ENCODE measurements at places on chromosomes 3 and 15.

DNA sequence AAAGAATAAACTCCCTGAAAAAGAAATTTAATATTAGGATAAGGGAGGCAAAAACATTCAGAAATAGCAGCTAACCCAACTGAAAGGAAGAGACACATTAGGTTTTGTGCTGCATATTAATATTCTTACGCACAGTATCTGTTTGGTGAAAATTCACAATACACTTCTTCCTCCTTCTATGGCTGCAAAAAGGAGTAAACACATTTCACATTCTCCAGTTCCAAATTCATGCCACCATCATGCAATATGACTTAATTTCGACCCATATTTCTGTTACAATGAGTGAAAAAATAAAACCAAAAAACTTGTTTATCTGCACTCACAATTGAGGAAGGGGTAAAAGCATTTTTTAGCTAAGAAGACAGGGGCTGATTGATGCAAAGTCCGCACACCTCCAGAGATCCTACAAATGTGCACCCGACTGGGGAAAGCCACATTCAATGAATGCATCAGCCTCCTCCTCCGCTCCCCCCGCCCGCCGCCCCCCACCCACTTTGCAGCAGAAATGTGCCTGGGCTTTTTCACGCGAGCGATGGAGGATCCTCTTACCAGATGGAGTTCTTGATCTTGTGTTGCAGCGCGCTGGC is 1.0 kb downstream of the RFX7 start:
- DNase-seq = no peak

DNA sequence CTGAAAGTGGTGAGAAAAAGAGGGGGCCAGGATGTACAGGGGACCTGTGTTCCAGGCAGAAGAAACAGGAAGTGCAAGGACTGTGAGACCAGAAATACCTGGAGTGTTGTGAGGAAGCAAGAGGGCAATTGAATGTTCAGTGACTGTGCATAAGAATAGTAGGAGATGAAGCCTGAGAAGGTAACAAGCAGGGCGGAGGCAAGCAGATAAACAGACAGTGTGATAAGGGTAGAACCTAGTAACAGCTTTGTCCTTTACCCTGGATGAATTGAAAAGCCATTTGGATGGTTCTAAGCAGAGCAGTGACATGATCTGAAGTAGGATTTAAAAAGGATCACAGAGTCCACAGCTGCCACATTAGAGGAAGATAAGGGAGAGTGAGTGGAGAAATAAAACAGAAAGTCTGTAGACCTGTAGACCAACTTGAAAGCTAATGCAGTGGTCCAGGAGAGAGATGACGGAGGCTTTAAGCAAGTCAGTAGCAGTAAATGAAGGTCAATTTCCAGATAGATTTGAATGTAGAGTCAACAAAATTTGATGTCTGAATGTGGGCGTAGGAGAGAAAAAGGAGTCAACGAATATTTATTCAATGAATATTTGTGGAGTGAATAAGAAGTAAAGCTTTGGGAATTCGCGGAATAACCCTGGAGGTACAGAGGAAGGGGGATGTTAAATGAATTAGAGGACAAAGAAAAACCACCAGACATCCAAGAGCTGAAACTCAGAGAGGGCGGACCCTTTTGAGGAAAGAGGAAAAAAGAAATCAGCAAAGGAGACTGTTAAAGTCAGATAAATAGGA is 4.2 kb upstream of the PLOD2 start:
- DNase-seq = no peak

DNA sequence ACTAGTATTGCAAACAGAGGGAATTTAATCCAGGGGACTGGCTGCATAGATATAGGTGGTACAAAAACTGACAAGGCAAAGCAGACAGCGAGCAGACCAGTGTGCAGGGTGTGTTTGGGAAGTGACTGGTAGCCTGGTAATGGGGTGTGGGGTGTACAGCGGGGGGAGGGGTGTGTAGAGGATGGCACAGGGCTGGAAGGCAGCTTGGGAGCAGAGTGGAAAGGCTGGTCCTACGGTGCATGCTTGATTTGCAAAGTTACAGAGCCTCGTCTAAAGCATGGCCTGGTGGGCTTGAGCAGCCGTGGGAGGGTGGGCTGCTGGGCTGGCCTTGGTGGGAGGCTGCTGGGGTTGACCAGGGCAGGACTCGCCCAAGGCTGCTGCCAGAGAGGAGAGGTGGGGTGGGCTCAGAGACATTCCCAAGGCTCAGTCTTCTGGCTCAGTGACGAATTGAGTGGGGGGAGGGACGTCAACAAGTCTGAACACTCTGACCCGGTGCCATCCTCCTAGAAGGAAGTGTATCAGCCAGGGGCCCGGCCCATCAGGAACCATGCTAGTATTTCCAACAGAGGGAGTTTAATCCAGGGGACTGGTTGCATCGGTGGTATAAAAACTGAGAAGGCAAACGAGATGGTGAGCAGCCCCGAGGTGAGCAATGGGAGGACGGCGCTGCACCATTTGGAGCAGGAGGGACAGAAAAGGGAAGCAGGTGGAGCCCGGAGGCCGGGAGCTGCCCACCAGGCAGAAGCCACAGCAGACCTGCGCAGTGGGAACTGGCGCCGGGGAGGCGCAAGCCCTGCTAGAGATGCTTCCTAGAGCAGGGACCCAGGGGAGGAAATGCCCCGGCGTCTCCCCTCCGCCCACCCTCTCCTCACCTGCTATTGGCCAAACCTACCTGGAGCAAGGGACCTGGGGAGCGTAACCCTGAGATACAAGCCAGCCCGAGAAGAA is 29.2 kb downstream of the CPN2 start:
- DNase-seq = no peak

- DNase-seq = no peak
These were observed 9.3 kb downstream of the COLQ start for GRCh38 chr3:15512166-15512565.

GRCh38 chr3:133970916-133971315 is 58.8 kb downstream of the SLCO2A1 start:
- DNase-seq = no peak

- no peak for DNase-seq
These were observed 56.5 kb upstream of the RASA2 start for GRCh38 chr3:141430316-141430715.

DNA sequence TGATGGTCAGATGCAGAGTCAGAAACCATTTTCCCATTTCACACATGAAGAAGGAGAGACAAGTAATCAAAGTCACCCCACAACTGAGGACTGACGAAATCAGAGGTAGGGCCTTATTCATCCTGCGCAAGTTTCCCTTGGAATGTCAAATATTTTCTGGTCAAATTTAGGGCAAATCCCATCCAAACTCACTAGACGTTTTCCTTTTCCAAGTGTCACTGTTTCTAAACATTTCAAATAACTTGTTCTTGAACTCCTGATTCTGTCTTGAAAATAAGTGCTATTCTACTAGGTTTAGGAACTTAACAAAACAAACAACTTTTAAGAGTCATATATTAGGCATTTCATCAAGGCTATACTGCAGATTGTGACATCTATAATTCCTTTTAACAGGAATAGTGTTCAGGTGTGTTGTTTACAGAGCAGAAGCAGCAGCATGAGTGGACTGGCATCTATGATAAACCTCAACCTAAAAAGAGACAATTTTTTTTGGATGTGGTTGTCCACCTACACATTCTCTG is 40.7 kb downstream of the SUMF1 start:
- DNase-seq = no peak

GRCh38 chr15:81781395-81781794 is 264.4 kb downstream of the MEX3B start:
- DNase-seq = no peak

- DNase-seq = no peak
These were observed 15.2 kb downstream of the GK5 start for GRCh38 chr3:142210144-142210543.

GRCh38 chr15:70440416-70441138 is 322.8 kb downstream of the UACA start:
- no peak for DNase-seq

- no peak for DNase-seq
These were observed 764.2 kb downstream of the NTRK3 start for GRCh38 chr15:87492321-87492720.

GRCh38 chr3:60809857-60810610 is 441.2 kb downstream of the FHIT start:
- no peak for DNase-seq

GRCh38 chr3:58169371-58169770 is 41.4 kb downstream of the DNASE1L3 start:
- DNase-seq = no peak

DNA sequence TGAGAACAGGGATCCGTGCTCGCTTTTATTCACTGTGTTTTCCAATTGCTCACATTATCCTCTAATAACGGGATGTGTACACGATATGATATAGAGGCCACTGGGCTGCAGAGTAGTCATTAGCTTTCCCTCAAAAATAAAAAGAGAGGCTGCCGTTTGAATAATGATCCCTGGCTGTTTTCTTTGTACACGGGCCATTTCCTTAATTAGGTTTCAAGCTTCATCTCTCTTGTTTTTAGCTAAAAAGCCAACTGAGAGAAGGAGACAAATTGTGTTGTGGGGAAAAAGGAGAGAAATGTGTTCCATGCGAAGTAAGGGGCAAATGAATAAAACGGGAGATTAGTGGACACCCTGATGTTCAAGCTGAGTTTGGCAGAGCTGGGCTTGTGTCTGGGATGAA is 174.2 kb downstream of the CACNA2D3 start:
- no peak for DNase-seq

DNA sequence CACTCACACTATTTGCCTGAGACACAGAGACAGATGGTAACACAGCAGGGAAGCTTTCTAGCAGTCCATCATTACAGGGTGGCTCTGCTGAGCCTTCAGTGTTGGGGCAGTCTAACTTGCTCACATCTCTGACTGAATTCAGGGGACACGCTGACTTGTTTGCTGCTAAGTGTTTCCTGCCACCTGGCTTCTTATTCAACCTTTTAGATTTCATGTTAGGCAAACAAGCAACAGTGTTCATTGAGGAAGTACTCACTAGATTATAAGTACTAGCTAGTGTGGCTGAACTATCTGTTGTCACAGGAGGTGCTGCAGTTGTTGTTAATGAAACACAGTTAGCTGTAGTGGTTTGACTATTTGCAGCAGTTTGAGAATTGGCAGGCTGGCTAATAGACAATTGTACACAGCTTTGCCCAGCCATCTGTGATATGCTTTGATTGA is 37.3 kb downstream of the USF3 start:
- no peak for DNase-seq

- no peak for DNase-seq
These were observed 551 bp downstream of the PML start for GRCh38 chr15:73994912-73995622.

DNA sequence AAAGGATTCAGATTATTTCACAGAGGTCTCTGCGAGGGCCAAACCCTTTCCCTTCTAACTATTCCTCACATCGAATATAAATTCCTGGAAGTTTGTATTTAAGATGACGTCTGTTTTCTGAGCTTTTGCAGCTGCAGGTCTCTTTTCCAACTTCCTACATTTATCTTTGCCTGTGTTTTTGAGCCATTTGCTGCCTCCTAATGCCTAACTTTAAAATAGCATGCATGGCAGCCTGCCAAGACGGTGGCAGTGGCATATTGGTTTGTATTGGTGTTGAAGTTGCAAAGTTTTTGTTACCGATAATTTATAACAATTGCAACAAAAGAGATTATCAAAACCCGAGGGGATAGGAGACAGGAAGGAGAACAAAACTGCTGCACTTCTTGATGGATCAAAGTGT is 187.1 kb upstream of the DNAJC19 start:
- no peak for DNase-seq

DNA sequence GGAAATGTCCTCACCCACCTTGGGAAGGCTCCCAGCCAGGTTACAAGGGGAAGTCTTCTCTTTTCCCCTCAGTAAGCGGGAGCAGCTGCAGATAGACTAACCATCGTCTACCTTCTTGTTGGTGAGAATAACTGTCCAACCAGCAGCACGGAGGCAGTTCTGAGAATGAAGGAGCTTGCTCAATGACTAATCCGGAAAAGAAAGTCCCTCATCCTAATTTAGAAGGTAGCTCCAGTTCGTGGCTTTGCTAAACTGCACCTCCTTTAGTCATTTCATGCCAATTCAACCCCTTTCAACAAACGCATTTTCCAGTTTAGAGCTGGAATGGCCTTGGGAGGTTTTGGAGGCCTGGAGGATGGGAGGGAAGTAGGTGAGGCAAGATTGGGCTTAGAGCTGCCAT is 527.4 kb upstream of the PROK2 start:
- no peak for DNase-seq

GRCh38 chr3:170358042-170359010 is 811 bp downstream of the SKIL start:
- DNase-seq = peak; percentile 49

DNA sequence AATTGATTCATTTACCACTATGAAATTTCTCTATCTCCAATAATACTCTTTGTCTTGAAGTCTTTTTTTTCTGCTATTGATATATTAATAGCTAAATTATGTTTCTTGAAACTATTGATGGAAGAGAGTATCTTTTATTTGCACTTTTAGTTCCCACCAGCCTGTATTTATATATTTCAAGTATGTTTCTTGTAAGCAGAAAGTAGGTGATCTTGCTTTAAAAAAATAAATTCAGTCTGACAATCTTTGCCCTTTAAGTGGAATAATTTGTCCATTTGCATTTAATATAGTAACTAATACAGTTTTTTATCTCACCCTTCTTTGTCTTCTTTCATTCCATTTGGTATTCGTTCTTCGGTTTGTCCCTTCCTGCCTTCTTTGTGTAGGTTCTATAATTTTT is 790.5 kb downstream of the MCTP2 start:
- DNase-seq = no peak

GRCh38 chr3:54557538-54558428 is 370.1 kb downstream of the LRTM1 start:
- no peak for DNase-seq

DNA sequence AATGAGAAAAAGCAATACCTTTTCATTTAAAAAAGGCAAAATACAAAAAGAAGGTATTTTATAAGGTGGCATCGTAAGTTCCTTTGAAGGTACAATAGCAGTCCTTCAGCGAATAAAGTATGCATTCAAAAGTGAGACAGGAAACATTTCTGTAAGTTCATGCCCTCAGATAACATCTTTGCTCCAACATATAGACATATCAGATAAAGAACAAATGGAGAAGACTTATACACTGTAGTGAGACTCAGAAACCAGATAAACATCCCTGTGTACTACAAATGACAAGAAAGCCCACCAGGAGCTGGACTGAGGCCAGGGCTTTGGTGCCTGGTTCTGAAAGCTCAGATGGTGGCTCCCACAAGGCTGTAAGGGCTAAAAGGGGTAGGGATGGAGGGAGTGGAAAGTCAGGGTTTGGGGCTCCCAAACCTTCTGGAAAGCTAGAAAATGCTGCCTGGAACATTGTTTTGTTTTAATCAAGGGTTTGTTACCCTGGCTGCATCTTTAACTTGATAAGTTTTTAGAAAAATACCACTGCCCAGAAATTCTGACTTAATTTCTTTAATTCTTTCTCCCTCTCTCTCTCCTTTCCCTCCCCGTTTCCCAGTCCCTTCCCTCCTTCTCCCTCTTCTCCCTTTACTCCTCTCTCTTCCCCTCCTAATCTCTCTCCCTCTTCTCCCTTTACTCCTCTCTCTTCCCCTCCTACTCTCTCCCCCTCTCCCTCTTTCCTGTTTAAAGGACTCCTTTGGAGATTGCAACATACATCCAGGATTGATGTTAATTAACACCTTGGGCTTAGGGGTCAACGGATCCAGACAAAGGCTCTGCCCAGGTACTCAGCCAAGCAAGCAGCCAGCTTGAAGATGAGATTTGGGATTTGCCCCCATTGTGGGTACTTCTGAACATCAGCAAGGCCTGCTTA is 126.1 kb downstream of the AQP9 start:
- no peak for DNase-seq

Measured in esophagus squamous epithelium (tissue), 5 donors.